ENCODE measurements at places on chromosomes 1 and 21.

- peak; percentile 50 for DNase-seq
Measured at GRCh38 chr1:65067491-65068201, 80.4 kb upstream of the AK4 start.

- no peak for DNase-seq
Measured at GRCh38 chr1:181485287-181486097, 2.2 kb downstream of the CACNA1E start.

DNA sequence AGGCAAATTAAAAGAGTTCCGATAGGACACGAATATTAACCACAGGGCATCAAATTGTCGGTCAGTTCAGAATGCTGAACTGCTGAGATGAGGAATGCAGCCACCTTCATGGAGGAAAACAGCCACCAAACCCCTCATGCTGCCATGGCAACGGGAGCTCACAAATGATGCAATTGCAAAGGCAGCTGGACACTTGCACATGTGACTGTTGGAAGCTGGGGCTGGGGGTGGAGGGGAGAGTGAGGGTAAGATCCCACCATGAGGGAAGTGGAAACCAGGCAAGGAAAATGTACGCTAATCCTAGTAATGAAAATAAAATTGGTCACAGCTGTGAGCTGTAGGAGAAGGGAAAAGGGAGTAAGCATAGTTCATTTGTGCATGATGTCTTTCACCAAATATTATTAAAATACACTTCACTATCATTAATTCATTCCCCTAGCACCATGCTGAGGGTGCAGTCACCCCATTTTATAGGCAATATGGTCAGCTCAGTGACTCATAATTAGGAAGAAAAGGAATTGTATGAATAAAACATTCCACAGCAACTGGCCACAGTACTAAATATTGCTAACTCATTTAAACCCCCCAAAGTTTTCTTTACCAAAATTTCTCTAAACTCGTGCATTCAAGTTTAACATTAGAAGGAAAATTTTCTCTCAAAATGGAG lies 15.3 kb downstream of the BECN2 start:
- no peak for DNase-seq

DNA sequence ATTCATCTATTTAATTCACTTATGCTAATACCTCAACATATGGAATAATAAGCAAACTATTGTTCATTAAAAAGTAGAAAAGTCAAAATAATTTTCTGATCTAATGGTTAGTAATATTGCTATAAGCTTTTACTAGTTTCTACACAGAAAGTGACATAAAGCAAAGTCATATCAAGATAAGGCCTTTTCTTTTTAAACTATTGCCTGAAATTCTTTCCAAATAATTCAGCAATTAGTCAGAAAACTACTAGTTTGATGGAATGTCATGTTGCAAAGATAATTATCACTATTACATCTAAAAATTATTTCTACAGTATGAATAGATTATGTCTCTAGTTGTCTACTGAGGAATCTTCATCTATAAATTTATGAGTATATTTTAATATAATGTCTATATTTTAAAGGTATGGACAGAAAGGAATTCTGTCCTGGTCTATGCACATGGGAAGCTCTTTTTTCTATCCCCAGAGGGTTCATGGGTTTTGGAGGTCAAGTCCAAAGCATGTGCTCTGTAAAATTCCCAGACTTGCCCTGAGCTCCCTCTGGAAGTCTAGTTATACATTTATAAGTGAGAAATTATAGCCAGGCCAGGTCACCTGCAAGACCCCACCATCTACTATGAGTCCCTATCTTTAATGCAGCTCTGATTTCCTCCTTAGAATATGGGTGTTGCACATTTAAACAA lies 84.6 kb upstream of the DPYD start:
- no peak for DNase-seq

- no peak for DNase-seq
Measured at GRCh38 chr1:230591678-230592077, 50.6 kb upstream of the COG2 start.

DNA sequence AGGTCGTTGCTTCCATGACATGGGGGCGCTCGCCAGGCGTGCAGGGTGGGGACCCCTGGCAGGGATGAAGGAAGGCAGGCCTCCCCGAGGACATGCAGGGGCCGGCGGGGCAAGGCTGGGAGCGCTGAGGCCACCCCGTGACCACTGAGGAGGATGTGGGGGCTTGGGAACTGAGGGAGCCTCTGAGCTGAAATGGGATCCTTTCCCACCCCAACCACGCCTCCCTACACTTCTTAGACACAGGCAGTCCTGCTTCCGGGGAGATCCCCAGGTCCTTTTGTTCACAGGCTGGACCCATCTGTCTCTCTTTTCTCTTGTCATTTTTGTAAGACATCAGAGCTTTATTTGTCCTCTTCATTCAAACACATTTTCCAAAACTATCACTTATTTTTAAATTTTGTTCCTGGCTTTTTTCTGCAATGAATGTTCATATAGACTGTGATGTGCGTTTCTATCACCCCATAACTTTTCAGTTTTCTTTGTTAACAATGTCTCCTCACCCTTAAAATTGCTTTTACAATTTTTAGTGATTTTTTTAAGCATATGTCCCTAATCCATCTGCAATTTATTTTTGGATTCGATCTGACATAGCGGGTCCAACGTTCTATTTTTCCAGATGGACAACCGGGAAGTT lies 156.7 kb upstream of the BACE2 start:
- no peak for DNase-seq

DNA sequence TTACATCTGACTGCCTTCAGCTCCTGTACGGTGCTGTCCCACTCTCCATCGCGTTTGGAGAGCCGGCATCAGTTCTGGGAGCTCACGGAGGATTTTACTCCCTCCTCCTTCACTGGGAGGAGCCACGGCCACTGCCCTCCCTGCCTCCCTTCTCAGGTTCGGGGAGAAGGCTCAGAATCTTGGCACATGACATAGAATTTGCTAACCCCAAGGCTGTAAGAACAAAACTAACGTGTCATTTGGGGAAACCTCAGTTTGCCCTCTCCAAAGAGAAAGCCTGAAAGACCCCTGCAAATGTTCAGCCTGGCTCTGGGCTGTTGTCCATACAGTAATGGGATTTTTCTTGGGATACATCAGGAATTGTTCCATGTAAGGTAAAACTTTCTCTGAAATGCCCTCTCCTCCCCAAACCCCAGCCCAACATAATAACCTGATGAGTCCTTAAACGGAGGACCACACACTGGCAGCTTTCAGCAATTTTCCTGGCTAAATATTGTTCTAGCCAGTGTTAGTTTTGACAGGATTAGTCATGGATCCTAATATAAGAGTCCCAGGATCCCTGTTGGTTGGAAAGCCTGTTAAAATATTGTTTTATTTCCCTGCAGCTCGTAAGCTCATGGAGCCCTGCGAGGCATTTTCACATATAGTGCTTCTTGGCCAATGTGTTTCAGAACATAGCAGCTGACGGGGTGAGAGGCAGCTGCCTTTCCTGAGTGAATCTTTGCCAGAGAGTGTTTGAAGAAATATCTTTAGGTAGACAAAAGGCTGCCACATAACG lies 98.8 kb downstream of the RHOU start:
- DNase-seq: no peak

DNA sequence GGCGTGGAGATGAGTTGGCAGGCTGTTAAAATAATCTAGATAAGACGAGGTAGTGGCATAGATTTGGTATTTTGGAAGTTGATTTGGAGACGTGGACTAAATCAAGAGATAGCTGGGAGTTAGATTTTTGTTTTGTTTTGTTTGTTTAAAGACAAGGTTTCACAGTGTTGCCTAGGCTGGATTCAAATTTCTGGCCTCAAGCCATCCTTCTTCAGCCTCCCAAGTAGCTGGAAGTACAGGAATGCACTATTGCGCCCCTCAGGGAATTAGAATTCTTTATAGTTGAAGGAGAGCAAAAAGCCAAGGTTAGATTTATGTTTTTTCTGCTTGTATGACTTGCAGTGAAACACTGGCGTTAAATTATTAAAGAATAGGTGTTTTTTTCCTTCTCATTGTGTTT lies 22.3 kb upstream of the SNRPE start:
- DNase-seq: peak; percentile 66

DNA sequence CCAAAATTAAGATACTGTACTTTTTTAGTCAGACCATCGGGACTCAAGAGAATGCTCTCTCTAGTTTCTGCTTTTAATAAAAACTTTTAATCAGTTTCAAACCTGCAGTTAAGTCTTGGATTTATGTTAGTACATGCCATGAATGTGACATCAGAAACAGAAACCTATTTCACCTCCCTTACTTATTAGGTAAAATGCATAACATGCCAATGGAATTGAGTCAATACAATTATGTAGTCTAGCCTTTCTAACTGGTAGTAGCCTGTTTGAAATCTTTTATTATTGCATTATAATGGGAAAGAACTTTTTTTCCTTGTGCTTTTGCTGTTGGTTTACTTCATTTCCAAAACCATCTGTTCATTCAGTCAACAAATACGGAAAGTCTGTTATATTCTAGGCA lies 4.8 kb downstream of the PHACTR4 start:
- no peak for DNase-seq

All from amniotic stem cell (primary cell).